ENCODE measurements at places on chromosomes 3 and 15. TPM values are rescaled to one million over a fixed set of nuclear protein-coding genes. Genes with fewer than 3 reads are reported as not detected.

DNA sequence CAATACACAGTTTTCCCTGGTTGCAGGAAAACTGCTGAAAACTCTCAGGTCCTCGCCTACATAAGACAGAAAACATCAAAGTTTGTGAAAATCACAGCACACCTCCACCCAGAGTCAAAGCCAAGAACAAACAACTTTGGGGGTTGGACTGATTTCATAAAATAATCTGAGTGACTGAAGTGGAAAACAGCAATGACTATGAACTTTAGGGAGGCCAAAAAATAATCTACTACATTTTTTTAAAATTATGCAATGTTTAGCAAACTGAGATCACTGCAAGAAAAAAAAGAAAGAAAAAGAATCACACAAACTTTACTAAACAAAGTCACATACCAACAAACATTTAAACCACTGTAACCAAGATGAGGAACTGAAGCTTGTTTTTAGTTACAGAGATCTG is 15.9 kb upstream of the FOXP1 start:
- DNase-seq = peak; percentile 10

DNA sequence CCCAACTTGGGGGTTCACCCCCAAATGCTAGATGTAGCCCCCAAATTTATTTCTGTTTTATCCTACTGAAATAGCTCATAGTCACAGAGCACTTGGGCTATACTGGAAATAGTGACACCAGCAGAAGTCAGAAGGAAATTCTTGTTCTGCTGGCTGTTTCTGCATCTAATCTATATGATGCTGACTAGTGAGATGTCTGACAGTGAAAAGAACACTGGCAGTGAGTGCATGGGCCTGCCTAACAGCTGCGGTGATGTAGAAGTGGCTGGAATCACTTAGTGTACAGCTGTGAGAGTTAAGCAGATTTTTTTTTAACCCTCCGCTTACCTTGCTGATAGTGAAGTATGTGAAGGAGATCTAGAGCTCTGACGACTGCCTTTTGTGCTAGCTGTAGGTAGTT is 14.0 kb downstream of the TTC14 start:
- DNase-seq = no peak

GRAMD1C gene
- total RNA-seq = 3.7 TPM

GRCh38 chr3:9190276-9190675 is 59.2 kb downstream of the SRGAP3 start:
- DNase-seq = no peak

DNA sequence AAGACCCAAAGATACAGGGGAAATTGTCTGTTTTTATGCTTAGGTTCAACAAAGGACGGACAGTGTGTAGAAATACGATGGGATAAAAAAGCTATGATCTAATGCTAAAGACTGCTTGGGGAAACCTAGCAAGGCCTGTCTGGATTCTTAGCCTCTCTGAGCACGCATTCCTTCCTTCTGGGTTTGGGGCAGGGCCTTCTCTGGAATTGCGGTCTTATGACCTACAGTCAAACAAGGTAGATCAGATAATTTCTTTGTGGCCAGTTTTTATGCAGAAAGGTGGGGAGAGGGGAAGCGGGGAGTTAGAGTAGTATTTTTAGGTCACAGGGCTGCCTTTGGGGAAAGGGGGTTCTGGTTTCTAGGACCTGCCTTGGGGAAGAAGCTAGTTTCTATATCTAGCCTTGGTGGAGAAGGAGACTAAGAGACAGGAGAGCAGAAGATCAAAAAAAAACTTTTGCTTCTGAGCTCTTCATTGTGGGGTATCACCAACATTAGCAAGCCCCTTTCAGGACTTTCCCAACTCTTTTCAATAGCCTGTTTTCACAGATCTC is 39.1 kb upstream of the LIPC start:
- DNase-seq = peak; percentile 80

DNA sequence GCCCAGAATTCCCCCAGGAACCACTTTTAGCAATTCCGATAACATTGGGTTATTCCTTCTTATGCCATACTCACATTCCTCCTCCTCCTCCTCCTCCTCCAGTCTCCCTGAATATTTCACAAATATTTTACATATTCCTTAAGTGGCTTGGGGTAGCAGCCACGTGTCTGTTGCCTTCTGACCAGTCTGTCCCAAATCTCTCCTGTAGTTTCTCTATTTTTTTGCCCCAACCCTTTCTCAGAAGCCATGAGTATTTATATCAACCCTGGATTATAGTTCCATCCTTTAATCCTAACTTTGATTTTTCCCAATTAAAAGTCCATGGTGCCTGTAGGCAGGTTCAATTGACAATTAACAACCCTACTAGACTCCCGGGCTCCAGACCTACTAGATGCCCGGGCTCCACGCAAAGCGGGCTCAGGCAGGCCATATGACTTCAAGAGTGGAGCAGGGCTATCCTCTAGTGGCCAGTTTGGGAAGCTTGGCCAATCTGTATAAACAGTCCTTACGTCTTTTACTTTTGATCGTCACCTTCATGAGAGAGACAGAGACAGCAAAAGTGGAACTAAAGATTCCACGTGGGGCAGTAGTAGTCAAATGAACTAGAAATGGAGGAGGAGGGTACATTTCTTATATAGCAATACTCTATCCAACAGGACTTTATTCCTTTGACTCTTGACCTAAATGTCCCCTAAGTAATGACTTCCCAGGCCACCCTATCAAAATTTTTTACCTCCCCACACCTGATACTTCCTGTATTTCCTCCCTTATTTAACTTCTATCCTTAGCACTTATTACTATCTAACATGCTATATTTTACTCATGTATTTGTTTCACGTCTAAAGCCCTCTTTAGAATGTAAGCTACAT is 69.7 kb downstream of the USF3 start:
- peak; percentile 42 for DNase-seq

TRH gene
- total RNA-seq = not detected
